Left renal pelvis (tissue), 4 donors: ENCODE measurements at places on chromosomes 12 and 14. TPM values are rescaled to one million over a fixed set of nuclear protein-coding genes. Genes with fewer than 3 reads are reported as not detected.

DNA sequence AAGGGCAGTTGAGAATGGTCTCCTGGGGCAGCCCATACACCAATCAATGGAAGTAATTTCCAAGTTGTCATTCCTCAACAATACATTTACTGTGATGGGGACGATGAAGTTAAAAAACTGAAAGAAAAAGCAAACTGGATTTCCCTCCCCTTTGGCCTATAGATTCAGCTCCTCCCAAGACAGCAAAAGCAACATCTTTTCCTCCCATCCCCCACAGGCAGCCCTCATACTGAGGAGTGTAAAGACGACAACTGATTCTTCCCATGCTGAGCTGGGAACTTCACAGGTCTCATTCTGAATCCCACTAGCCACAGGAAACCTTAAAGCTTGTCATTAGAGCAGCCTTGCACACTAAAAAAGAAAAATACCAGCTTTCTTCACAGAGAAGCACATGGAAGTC lies 48.5 kb downstream of the PITPNM2 start:
- DNase-seq = no peak

GRCh38 chr14:55399852-55400251 lies 11.8 kb downstream of the ATG14 start:
- no peak for DNase-seq

P3H3 gene
- 27.5 TPM for polyA plus RNA-seq

DNA sequence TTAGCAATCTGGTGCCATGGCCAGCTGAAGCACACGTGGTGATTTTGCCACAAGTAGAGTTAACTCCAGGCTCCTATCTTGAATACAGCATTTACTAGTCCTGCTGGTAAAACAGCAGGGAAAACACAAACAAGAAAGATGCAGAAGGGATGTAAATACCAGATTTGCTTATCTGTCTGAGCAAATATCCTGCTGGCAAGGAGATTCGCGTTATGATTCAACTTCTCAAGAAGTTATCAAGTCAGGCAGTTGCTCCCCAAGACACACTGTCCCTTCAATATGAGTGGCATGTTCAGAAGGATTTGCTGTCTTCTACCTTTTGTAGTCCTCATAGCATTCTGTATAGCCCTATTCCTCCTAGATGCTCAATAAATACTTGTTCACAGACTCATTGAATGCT lies 171.2 kb upstream of the EGLN3 start:
- no peak for DNase-seq

DNA sequence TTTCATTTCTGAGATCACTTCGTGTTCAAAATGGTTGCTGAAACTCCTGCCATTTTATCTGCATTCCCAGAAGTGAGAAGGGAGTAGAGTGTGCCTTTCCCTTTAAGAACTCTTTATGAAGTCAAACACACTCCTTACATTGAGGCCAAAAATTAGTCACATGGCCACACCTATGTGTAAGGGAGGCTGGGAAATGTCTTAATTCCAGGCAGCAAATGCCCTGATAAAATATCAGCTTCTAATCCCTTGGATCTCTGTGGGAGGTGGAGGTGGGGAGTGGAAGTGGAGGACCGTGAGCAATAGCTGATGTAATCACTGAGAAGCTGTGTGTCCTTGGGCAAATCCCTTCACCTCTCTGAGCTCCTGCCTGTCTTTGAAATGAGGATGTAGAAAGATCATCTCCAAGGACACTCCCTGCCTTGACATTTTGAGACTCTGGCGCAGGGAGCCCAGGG lies 22.7 kb upstream of the ANKRD9 start:
- no peak for DNase-seq

DNA sequence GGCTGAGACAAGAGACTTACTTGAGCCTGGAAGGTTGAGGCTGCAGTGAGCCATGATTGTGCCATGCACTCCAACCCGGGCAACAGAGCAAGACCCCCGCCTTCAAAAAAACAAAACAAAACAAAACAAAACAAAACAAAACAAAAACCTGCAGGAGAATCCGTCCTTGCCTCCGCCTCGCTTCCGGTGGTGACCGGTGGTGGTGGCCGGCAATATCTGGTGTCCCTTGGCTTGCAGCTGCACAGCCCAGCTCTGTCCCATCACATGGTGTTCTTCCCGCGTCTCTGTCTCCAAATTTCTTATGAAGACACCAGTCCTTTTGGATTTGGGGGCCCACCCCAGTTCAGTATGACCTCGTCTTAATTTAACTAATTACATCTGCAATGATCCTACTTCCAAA lies 10.0 kb downstream of the SMIM41 start:
- DNase-seq = no peak
